ENCODE measurements at places on chromosomes 1 and 21.

- no peak for DNase-seq
These were observed 483.6 kb upstream of the RGS18 start for GRCh38 chr1:191674626-191675179.

DNA sequence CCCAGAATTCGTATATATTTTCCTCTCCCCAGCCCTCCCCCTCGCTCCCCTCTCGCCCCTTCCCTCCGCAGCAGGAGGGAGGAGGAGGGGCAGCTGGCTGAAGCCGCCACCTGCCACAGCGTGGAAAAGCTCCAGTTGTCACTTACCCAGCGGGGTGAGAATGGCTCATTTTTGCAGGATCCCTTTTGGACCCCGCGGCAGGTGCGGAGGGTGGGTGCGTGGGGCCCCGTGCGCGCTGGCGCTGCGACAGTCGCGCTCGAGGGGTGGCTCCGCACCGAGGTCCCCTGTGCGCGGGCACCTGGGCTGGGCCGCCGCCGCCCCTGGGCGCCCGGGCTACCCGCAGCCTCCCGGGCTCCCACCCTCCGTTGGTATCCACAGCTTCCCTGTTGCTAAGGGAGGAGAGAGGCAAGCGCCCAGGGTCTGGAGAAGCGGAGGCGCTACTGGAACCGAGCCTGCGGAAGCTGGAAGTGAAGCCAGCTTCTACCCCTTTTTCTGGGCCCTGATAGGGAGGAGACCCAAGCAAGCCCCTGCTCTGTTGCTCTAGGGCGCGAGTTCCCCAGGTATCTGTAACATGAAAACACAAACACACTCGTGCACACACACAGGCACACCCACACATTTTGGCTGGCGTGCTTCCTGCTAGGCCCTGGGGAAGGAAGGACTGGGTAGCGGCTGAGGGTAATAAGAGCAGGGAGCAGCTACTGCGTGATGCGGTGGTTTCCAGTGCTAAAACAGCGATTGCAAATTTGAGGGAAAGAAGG, at the start of gene ERICH3:
ERICH3 (minus strand) TSS at position 442 of the 761 bp plus-strand sequence; CDS start at position 169, 273 bp downstream.
- no peak for DNase-seq

DNA sequence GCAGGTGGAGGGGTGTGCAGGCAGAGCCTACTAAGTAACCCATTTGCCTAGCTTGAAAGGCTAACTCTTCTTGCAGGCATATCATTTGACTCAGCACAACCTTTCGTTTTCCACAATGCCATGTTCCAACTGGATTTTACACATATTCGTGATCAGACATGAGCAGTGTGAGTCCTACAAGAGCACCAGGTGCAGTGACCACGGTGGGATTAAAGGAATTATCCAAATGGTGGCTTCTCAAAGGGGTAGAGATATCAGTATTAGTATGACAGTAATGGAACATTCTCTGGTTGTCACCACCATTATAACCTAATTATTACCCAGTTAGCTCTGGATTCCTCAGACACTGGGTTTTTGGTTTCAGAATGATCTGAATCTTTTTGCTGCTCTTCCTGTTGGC, 323.5 kb downstream of the LMO4 start:
- no peak for DNase-seq

GRCh38 chr1:171422511-171422910, 62.8 kb upstream of the PRRC2C start:
- no peak for DNase-seq

DNA sequence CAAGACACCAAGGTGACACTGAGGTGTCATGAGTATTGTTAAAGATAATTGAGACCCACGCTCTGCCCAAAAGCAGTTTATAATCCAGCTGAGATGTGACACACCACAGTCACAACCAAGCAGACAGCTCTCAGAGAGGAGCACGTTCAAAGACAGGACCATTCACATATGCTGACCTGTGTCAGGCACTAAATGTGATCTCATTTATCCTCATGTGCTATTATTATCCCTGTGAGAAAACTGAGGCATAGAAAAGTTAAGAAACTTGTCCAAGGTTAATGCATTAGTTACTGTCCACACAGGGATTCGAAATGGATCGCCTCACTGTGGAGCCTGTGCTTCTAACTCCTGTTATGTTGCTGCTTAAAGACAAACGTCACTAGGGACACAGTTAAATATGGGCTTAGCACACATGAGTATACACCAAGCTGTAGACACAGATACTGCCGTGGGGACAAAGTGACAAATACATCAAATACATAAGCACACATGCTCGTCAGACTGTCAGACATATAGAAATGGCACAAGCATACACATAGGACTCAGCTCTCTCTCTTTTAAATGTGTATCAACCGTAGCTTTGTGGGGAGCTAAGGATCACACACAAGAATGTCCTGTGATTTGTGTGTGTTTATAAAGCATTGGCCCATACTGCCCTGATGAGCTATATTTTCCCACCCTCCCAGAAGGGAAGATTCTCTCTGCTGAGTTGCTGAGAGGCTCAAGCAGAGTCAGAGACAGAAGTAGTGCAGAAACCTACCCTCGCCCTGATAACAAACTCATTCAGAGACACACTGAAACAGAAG, 3.5 kb upstream of the IGSF8 start:
- DNase-seq, result no peak

DNA sequence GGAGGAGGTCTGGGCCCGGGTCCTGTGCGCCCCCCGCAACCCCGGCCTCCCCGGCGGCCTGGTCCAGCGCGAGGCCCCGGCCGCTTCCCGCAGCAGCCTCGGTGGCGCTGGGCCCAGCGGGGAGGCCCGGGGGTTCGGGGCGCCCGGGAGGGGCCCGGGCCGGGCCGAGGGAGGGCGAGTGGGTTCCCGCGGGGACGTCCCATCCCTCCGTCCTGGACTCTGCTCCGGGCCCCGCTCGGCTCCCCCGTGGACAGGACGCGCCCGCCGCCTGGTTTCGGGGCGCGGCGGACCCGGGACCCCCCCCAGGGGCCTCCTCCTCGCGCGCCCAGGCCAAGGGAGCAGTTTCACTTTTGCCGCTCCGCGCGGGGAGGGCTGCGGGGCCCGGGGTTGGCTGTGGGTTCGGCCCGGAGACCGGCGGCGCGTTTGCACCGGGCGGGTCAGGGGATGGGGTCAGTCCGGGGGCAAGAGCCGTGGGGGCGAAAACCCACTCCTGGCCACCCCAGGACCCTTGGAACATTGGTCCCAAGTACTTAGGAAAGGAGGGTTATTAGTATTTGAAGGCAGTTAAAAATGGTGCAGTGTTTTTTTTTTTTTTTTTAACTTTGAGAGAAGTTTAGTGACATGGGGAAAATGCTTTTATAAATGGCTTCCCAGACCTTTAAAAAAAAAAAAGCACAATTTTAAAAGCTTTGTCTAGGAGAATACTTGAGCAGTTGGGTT, 677 bp downstream of the AGPAT3 start:
- DNase-seq, result peak; percentile 75
